ENCODE measurements at places on chromosomes 5 and 9. TPM values are rescaled to one million over a fixed set of nuclear protein-coding genes. Genes with fewer than 3 reads are reported as not detected.

Gene OLFML2A
- total RNA-seq = 37.4 TPM

Gene SLC34A1
- total RNA-seq = not detected

Gene ACO1
- 24.0 TPM for total RNA-seq

Gene KIF4B
- total RNA-seq = not detected

Gene SPATA31C1
- 0.29 TPM for total RNA-seq

DNA sequence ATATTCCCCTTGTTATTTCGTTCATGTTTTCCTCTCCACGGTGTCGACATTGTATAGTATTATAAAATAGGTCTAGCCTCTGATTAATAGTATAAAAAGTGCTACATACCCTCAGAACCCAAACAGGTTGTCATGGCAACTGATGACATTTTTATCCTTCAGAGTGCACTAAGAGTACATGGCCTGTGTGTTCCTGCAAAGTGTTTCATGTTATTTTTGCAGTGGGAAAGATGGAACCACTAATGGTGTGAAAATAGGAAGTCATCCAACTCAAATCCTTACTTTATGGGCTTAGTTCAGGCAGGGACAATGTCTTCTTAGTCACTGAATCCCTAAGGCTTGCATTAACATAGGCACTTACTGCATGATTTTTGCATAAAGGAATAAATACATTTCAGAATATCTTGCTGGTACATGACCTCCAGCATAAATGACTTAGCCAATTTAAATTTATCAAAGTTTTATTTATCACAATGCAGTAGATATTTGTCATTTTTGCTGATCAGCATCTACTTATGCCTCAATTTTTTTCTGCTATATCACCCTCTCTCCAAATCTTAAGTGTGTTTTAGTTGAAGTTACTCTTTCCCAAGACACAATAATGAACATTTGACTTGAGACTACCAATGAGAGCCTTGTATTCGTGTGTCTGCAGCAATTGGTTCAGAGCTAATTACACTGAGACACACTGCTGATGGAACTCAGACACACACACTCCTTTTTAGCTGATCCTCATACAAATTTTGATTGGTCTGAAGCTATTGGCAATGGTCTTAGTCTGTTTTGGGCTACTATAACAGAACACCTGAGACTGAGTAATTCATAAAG, 243.7 kb downstream of the KCTD16 start:
- no peaks in the 10 kb centered on the region for H3K4me1 ChIP-seq
- no peak overlapping the region for H3K27ac ChIP-seq
- H3K4me3 ChIP-seq = no peak overlapping the region

DNA sequence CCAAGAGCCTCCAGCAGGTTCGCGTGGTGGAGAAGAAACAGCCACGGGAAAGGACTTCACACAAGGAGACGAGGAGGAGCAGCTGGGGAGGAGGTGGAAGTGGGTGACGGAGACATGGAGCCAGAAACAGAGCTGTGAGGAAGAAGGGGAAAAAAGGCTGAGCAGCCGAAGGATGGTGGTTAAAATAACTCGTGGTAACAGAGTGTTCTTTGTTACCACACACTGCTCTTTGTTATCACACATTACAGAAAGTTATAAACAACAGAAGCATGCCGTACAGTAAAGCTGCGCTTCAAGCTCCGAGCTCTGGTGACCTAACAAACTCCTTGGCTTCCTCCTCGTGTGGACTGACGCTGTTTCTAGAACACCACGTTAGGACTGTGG, 215.4 kb downstream of the GLIS3 start:
- H3K27ac ChIP-seq = no peak overlapping the region
- no peaks in the 10 kb centered on the region for H3K27me3 ChIP-seq
- DNase-seq = no peak
- no peak overlapping the region for H3K4me3 ChIP-seq
- no peaks in the 10 kb centered on the region for H3K36me3 ChIP-seq

DNA sequence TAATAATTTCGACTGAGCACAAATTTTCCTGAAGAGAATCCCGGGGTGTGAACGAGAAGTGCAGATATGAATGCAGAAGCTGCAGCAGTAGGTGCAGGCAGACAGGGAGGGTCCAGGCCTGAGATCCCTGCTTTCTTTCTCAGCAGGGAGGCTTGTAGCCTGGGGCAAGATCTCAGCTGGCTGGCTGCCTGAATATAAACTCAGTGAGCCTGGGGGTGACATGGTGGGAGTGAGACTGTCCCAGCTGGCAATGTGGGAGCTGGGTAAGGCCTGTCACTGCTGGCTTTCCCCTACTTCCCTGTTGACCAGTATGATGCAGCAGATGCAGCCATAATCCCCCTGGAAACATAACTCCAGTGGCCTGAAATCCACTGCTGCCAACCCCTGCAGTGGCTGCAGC, 325.2 kb downstream of the CETN3 start:
- H3K27ac ChIP-seq = peak overlapping the region; percentile 18

- H3K36me3 ChIP-seq = no peaks in the 10 kb centered on the region
- H3K27ac ChIP-seq = peak overlapping the region; percentile 76
- H3K4me3 ChIP-seq = peak overlapping the region; percentile 34
- peaks cover 72% of the 10 kb centered on the region for H3K4me1 ChIP-seq
- peaks cover 2% of the 10 kb centered on the region for H3K27me3 ChIP-seq
- no peak for DNase-seq
These were observed 2.3 kb downstream of the CRB2 start for GRCh38 chr9:123358181-123358905.

GRCh38 chr9:23707249-23707648, 118.8 kb downstream of the ELAVL2 start:
- no peak for DNase-seq
- no peaks in the 10 kb centered on the region for H3K36me3 ChIP-seq

DNA sequence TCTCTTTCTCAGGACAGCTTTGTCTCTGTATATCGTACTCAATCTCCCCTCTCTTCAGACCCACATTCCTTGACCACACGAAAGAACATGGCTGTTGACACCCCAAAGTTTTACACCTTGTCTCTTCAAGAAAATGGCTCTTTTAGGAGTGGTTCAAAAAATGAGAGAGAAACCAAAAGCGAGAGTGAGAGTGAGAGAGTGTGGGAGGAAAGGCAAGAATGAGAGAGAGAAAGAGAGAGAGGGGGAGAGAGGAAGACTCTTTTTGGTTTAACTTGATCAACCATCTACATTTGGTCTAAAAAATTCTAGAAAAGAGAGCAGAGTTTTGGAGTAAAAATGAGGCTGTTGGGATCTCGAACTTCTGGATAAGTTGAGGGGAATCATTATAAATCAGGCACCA, 581.8 kb upstream of the WWC1 start:
- H3K36me3 ChIP-seq = no peaks in the 10 kb centered on the region
- peaks cover 12% of the 10 kb centered on the region for H3K4me1 ChIP-seq
- no peak overlapping the region for H3K27ac ChIP-seq
- no peak overlapping the region for H3K4me3 ChIP-seq
- DNase-seq = no peak

DNA sequence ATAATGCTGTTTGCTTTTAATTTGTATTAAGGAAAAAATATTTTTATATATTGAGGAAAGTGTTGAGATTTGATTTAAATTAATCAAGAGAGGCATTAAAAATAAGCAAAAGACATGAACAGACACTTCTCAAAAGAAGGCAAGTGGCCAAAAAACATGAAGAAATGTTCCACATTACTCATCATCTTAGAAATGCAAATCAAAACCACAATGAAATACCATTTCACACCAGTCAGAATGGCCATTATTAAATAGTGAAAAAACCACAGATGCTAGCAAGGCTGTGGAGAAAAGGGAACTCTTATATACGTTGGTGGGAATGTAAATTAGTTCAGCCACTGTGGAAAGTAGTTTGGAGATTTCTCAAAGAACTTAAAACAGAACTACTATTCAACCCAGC, 45.9 kb downstream of the RANBP17 start:
- no peak overlapping the region for H3K4me3 ChIP-seq
- H3K27ac ChIP-seq = no peak overlapping the region
- H3K27me3 ChIP-seq = no peaks in the 10 kb centered on the region
- H3K4me1 ChIP-seq = peaks cover 3% of the 10 kb centered on the region
- no peak for DNase-seq

DNA sequence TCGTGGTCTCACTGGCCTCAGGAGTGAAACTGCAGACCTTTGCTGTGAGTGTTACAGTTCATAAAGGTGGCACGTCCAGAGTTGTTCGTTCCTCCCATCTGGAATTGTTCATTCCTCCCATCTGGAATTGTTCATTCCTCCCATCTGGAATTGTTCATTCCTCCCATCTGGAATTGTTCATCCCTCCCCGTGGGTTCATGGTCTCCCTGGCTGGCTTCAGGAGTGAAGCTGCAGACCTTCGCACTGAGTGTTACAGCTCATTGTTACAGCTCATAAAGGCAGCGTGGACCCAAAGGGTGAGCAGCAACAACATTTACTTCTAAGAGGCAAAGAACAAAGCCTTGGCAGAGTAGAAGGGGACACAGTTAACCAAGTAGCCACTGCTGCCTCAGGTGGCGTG, 69.1 kb downstream of the GCNT1 start:
- no peak overlapping the region for H3K4me3 ChIP-seq
- no peak overlapping the region for H3K27ac ChIP-seq
- peaks cover 6% of the 10 kb centered on the region for H3K4me1 ChIP-seq
- peaks cover 5% of the 10 kb centered on the region for H3K27me3 ChIP-seq

DNA sequence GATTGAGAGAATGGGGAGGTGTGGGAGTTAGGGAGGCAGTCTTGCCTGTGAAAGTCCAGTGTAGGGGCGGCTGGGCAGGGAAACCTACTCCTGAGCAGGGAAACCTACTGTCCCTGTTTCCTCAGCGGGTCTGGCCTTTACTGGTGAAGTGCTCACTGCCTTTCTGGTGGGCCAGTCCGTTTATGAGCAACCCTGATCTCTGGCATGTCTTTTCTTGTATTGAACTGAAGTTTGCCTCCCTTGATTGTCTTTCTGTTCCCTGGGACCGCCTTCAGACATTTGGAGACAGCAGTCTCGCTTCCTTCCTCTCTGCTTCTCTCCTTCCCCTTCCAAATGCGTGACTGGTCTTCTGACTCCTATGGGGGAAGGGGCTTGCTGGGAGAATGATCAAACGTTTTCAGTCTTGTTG, 2.9 kb downstream of the SNX18 start:
- peaks cover 67% of the 10 kb centered on the region for H3K4me1 ChIP-seq
- H3K27ac ChIP-seq = peak overlapping the region; percentile 80
- no peaks in the 10 kb centered on the region for H3K36me3 ChIP-seq

DNA sequence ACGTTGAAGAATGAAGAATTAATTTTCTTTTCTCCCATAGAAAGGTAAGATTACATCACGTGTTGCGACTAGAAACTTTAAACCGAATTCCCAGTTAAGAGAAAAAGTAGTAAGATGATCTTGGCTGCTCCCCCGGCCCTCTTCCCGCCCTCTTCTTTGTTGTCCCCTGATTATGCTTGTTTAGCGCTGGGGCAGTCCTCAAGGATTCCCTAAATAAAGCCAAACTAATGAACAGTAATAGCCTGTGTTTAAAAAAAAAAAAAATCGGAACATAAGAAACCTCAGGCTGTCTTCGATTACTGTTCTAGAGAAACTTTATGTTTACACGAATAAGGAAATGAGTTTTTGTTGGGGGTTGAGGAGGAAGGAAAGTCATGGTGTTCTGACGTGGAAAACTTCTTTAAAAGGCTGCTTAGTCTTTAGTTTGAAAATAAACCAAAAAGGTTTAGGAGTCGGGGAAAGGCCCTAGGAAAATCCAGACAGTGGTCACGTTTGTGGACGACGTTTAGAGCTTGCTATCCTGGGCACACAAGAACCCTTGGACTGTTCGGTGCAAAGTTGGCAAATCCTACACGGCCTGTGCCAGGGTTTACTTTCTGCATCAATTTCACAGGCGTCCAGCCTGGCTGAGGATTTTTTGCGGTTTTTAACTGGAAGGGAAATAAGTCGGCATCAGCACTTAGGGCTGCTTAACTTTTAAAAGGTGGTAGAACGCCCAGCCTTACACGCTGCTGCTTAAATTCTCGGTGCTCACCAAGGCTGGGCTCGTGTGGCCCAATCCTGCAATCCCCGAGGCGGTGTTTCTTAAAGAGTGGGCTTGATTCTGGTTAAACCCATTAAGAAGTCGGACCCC, 1.1 kb upstream of the MAT2B start:
- H3K4me3 ChIP-seq = peak overlapping the region; percentile 90
- DNase-seq = no peak
- peak overlapping the region; percentile 94 for H3K27ac ChIP-seq
- H3K4me1 ChIP-seq = peaks cover 54% of the 10 kb centered on the region

DNA sequence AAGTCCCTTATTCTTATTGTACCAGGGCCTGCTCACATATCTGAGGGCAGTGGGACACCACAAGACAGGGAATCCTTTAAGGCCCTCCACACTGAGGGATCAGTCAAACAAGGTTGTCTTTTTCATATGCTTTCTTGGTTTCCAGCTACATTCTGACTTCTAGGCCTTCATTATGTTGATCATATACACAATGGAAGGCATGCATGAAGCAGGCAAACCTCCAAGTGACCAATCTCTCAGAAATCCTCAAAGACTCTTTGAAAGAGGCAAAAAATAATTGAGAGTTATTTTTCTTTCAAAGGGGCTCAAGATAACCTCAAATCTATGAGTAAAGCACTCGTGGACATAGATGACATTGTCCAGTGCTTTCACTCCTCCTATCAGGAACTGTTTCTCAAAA, 1195.9 kb upstream of the ACO1 start:
- H3K36me3 ChIP-seq = no peaks in the 10 kb centered on the region
- H3K4me1 ChIP-seq = no peaks in the 10 kb centered on the region
- H3K27me3 ChIP-seq = no peaks in the 10 kb centered on the region
- no peak overlapping the region for H3K27ac ChIP-seq

Data from mesothelial cell of epicardium (in vitro differentiated cells).